ENCODE measurements at places on chromosomes 5 and 9.

GRCh38 chr5:148956477-148957385 is 106.1 kb downstream of the SH3TC2 start:
- no peak for DNase-seq

GRCh38 chr9:137198051-137198901 is 2.3 kb downstream of the TPRN start:
- no peak for DNase-seq

DNA sequence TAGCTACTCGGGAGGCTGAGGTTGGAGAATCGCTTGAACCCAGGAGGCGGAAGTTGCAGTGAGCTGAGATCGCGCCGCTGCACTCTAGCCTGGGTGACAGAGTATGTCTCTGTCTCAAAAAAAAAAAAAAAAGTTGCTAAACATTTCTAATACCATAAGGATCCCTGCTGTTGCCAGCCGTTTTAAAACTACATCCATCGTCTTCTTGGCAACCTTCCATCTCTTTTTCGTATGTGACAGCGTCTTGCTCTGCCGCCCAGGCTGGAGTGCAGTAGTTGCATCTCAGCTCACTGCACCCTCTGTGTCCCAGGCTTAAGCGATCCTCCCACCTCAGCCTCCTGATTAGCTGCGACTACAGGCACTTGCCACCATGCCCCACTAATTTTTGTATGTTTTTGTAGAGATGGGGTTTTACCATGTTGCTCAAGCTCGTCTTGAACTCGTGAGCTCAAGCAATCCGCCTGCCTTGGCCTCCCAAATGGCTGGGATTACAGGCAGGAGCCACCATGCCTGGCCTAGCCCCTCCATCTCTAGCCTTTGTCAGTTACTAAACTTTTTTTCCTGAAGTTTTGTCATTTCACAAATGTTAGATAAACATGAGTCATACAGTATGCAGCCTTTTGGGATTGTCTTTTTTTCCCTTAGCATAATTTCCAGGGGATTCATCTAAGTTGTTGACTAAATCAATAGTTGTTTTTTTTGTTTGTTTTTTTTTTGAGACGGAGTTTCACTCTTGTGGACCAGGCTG is 13.5 kb downstream of the NSD1 start:
- DNase-seq, result peak; percentile 36

GRCh38 chr5:149060325-149060724 is 2.5 kb downstream of the SH3TC2 start:
- DNase-seq, result peak; percentile 37

- DNase-seq, result peak; percentile 88
Measured at GRCh38 chr9:4740638-4741364, at the start of gene AK3. Gene AK3 (minus strand): TSS chr9:4741202. CDS start chr9:4741087, 115 bp downstream.

DNA sequence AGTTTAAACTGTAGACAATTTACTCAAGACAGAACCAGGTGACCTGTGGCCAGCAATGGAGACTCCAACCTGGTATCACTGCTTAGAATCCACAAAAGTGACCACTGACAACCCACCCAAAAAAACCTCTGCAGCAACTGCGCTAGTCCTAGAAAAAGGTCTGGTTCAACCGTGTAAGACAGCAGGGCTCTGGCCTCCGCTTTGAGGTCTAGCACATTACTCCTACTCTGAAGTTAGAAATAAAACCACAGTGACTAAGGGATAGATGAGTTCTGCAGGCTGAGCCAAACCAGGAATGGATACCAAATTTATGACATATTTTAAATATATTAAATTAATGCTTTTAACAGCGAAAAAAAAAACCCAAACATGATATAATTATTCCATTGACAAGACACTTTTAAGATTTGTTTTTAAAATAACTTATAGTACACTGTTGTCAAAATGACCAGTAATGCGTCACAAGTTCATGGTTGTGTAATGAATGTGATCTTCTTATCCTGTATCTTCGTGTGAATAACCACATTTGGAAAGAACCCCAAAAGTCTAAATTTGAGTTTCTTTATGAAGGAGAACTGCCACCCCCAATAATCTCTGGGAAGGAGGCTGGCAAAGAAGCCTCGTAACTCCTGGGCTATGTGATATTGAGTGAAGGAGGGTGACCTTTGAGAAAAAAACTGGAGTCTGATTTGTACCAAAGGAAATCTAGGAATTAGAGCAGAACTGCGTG is 101.9 kb upstream of the SLC44A1 start:
- DNase-seq, result peak; percentile 61

DNA sequence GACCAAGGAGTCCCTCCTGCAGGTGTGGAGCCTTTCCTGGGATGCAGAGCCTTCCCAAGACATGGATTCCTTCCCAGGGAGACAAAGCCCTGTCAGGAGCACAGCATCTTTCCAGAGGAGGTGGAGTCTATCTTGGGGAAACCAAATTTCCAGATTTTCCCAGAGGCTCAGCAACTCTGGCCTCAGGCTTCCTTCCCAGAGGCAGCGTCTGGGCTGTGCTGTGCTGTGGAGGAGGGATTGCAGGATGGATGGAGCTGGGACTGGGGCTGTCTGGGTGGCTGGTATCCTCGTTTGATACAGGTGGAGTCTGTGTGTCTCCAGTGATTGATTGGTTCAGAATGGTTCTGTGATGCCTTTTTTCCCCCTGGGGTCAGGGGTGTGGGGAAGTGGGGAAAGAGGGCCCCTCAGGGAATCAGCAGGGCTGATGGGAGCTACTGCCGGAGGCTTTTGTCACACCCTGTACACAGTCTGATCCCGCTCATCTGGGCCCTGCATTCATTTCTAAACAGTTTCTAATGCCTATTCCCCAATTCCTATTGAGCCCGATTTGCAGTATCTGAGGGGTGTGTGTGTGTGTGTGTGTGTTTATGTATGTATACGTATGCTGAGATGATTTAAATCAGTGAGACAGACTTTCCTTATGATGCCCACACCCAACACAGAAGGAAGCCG is 16.0 kb downstream of the OR13J1 start:
- DNase-seq, result no peak

All from fibroblast of skin of abdomen (primary cell).